Activated CD8-positive, alpha-beta memory T cell treated with anti-CD3 and anti-CD28 coated beads for 4 hours (primary cell): ENCODE measurements at places on chromosomes 5 and 9.

- no peak for DNase-seq
Measured at GRCh38 chr9:95815133-95815532, 60.4 kb upstream of the ERCC6L2 start.

- no peak for DNase-seq
Measured at GRCh38 chr5:156201788-156202403, 125.1 kb upstream of the SGCD start.

- DNase-seq: no peak
Measured at GRCh38 chr5:138033386-138033808, 518 bp upstream of the FAM13B start.

DNA sequence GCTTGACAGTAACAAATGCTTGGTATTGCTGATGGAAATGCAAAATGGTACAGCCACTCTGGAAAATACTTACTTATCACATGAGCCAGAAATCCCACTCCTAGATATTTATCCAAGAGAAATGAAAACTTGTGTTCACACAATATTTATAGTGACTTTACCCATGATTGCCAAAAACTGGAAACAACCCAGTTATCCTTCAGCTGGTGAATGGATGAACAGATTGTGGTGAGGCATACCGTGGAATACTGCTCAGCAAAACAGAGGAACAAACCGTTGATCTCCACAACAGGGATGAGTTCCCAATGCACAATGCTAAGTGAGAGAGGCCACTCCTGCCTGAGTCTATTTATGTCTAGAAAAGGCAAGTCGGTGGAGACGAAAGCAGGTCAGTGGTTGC, 40.5 kb upstream of the LRRC14B start:
- DNase-seq: no peak

GRCh38 chr5:55897905-55898304, 46.7 kb downstream of the IL31RA start:
- no peak for DNase-seq

DNA sequence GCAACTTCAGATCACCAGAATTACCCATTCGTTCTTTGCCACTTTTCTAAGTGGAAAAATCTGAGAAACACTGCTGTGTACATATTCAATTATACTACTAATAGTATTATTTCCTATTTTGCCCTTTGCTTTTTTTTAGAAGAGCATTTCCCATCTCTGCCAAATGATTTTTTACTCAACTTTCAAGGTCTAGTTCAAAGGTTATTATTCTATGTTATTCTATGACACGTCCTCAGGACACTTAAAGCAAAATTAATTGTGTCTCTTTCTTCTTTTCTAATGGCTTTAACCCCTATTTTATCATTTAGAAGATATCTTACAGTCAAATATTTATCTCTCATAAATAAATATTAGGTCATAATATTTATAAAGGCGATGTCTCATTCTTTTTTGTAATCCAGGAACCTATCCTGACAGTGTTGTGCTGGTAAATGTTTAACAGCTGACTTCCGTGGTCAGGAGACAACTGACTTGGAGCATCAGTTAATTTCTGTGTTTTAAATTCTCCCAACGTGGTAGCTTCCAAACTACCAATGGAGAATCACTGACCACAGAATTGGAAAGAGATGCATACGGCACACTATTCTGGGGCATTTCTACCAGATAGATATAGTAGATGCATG, 375.2 kb downstream of the ARRDC3 start:
- DNase-seq: no peak

GRCh38 chr5:172902497-172903472, 56.4 kb upstream of the RPL26L1 start:
- DNase-seq: no peak

- DNase-seq: no peak
Measured at GRCh38 chr5:75156585-75156984, 80.1 kb downstream of the ANKRD31 start.

DNA sequence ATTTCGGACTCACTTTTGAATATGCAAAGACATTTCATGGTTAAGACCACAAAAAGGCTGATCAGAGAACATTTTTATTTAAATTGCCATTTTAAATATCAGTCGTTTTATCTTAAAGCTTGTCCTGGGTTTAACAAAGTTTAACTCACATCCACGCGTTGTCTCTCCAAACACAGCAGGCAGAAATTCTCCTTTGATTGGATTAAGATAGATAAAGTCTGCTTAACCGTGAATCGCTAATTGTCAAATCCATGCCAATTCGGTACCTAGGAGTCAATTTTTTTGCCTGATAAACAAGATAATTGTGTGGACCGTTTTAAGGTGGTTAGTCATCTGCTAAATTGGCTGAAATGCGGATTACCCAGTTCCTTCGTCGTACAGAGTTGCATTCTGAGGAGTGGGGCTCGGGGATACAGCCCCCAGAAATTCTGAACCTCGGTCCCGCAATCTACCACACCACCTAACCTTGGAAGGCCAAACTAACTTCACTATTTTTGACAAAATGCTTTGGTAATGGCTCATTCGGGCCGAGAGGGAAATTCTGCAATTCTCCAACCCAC, 665 bp upstream of the BTF3 start:
- DNase-seq: no peak

DNA sequence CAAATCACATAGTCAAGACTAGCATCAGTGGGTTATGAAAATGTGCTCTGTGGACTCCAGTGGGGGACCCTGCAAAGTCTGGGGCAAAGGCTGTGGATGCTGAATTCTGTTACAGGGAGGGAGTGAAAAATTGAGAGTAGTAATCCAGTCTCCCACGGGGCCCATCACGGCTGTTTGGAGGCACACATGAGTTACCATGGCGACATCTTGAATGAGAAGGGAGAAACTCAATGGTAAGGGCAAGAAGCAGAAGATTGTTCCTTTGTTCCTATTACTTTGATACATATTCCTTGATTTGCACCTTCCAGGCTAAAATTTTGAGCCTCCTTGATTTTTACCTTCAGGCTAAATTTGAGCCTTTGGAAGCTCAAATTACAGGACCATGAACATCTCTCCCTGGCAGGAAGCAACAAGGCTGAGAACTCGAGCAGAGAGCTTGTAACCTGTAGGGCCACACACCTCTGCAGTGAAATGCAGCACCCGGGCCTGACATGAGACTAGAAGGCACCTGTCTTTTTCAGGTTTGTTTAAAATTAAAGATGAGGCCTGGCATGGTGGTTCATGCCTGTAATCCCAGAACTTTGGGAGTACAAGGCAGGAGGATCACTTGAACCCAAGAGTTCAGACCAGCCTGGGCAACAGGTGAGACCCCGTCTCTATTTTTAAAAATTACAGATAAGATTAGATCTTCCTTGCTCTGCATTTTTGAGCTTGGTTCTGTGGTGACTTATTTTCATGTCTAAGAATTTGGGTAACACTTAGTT, 31.0 kb upstream of the ZFR start:
- no peak for DNase-seq

- DNase-seq: no peak
Measured at GRCh38 chr5:73317523-73317922, 131.1 kb downstream of the FOXD1 start.

- no peak for DNase-seq
Measured at GRCh38 chr9:122807271-122807900, 7.5 kb downstream of the OR1K1 start.

DNA sequence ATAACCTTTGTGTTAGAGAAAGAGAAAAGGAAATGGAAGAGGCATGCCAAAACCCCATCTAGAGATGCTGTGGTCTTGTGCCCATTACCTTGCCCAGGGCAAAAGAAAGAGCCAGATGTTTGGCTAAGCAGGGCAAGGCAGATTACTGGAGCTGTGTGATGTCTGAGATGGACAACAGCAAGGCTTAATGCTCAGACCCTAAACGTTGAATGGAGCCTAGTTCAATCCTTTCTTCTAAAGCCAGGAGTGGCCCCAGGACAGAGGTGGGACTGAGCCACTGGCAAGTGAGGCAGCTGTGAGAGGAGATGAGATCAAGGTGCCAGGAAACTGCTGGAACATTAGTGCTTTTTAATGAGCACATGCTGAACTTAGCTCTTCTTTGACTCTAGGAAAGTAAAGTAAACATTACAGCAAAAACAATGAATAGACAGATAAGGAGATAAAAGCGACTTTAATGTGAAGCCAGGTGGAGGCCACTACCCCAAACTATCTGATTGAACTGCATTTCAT, 143.0 kb upstream of the EGFLAM start:
- DNase-seq: no peak

DNA sequence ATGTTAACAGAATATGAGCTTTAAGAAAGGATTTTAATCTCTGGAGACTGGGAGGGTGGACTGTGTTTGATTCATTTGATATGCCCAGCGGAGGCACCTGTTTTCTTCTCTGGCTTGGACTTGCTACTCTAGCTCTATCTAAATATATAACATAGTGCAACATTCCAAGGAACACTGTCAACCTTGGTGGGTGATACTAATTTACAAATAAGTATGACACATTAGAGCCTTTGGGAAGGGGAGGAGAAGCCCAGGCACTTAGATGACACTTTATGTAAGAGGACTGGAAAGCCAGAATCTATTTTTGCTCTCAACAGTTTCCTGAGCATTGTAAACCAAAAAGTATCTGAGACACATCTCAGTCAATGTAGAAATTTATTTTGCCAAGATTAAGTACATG, 83.4 kb upstream of the SHISAL2B start:
- DNase-seq: no peak

DNA sequence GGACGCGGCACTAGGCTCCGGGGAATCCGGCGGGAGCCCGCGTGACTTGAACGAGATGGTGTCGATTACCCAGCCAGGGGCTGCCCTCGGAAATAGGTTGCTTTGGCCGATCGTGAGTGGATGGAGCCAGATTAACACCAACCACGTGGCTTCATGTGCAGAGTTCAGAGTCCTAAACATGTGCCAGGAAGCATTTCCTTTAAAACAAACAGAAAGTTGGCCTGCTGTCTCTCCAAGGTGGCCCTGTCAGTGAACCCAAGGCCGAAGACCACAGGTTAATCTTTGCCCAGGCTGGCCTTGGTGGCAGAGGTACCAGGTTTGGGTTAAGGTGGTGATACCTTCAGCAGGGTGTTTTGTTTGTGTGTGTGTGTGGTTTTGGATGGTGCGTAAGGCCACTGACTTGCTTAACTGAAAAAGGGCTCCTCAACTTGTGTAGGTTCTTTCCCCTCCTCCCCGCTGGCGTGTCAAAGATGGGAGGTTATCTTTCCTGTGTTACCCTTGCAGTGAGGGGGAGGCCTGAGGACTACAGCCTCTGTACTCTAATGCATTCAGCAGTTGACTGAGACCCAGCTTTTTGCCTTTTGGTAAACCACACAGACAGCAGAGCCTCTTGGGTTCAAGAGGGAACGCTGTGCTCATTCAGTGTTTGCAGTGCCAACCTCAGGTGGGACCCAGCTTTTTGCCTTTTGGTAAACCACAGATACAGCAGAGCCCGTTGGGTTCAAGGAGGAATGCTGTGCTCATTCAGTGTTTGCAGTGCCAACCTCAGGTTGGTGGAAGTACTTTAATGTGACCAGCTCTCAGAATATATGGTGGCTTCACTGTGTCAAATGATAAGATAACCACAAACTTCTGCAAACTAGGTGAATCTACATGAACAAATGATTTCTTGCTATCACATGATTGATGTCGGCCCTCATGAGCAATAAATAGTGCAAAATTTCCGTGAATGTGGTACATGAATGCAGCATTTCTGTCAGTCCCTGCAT, 1.4 kb downstream of the IQGAP2 start:
- DNase-seq: peak; percentile 54

DNA sequence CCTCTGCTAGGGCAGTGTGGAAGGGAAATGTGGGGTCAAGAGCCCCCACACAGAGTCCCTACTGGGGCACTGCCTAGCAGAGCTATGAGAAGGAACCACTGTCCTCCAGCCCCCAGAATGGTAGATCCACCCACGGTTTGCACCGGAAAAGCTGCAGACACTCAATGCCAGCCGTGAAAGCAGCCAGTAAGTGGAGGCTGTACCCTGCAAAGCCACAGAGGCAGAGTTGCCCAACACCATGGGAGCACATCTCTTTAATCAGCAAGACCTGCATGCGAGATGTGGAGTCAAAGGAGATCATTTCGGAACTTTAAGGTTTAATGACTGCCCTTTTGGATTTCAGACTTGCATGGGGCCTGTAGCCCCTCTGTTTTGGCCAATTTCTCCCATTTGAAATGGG, 52.2 kb downstream of the GKAP1 start:
- no peak for DNase-seq

GRCh38 chr5:171313481-171314206, 4.6 kb downstream of the TLX3 start:
- DNase-seq: no peak

- DNase-seq: no peak
Measured at GRCh38 chr9:107905308-107906020, 415.9 kb upstream of the KLF4 start.

DNA sequence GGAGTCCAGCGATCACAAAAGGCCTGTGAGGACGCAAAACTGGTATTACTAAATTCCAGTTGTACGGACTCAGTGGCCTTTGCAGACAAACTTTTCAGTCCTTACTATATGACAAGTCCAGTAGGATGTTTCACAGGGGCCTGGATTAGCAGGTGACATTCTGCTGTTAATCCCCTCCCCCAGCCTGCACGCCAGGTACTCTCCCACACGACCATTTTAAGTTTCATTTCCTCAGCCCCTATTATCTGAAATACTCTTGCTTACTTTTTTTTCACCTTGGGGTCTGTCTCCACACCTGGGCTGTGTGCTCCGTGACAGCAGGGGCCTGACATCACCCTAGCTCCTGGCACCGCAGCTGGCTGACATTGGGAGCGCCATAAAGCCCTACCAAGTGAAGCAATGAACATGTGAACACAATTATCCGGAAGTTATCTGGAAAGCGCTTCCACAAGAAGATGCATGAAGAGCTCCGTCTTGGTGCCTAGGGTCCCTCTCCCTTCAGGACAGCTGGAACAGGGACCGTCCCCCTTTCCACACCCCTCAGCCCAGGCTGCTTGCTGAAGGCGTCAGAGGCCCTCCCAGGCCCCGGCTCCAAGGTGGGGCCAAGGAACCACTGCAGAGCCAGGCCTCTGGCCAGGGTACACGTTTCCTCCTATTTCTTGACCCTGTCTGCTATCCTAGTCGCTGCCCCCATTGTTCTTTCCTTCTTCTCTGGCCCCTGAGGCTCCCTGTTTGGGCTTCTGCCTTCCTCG, 39.7 kb upstream of the ZNF622 start:
- no peak for DNase-seq

DNA sequence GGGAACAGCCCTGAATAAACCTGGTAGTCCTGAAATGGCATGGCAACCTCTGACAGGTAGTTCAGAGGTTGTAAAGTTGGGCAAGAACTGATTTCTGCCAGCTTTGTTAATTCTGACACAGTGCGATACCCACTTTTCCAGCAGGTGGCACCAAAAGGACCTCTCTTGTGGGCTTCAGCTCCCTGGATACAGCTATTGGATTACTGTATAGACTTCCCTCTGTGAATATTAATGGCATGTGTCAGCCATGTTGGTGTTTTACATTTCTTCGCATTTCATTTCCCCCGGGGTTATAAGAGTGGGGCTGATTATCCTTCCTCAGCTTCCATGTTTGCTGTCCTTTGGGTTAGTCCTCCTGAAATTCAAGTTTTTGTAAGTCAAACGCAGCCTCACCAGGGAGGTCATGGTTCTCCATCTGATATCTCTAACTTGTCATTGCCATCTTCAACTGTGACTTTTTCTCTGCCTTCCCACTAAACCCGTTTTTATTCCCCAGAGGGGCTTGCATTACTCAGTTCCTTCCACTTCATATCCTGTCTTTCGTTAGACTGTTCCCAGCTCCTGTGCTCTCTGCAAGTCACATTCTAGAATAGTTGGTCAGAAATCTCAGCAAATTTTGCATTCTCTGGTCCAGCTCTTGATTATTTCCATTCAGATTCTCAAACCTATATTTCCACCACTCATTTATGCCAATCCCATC, 135.6 kb downstream of the LIFR start:
- DNase-seq: no peak
